ENCODE measurements at places on chromosomes 7 and 10. TPM values are rescaled to one million over a fixed set of nuclear protein-coding genes. Genes with fewer than 3 reads are reported as not detected.
A peak's percentile ranks its signal among the peaks of the same experiment; 100 is the strongest.

GRCh38 chr10:85043207-85043606, 714.8 kb downstream of the CCSER2 start:
- DNase-seq, result no peak

- no peak for DNase-seq
These were observed 3.9 kb downstream of the MTERF1 start for GRCh38 chr7:91876391-91877133.

- DNase-seq, result no peak
These were observed 340.4 kb downstream of the OTUD1 start for GRCh38 chr10:23779301-23779700.

DNA sequence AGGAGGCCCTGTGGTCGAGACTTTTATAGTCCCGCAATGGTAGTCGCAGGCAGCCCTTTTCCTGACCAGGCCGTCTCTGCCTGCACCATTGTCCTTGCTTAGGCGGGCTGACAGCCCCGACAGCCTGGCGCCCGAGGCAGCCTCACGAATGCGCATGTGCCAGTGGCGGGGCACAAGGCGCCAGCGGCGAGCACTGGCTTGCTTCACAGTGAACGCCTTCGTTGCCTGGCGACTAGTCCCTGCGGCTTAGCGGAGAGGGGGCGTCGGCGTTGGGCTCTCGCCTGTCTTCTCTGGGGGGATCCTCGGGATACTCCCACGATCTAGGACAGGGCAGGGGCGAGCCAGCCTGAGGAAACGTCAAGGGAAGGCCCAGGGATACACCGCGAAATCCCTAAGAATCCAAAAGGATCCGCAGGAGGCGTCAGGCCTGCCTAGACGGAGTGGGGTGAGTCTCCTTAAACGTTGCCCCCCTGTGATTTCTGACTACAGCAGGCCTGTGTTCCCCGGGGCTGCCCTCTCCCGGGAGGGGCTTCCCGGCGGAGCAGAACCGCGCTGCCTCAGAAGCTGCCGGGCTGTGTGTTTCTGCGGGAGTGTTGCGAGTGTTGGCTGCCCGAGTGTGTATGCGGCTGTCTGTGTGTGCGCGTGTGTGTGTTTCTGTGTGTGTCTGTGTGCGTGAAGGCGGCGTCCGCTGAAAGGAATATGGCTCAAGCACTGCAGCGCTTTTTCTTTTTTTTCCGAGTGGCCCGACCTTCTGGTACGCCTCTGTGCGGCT, 20.5 kb upstream of the ZNF273 start:
- peak; percentile 85 for DNase-seq

SPDYE11 gene
- not detected for total RNA-seq

IFIT1B gene
- total RNA-seq, result 1.4 TPM

PLA2G12B gene
- not detected for total RNA-seq

Measured in psoas muscle (tissue), 8 donors.